ENCODE measurements at places on chromosomes 16 and 17. TPM values are rescaled to one million over a fixed set of nuclear protein-coding genes. Genes with fewer than 3 reads are reported as not detected.

Gene PSMD12
- total RNA-seq, result 46.9 TPM

Gene ITGAL
- total RNA-seq, result 657 TPM

Gene HAGHL
- total RNA-seq, result 17.2 TPM

Gene MAP2K6
- 16.5 TPM for total RNA-seq

Gene TAF15
- 232 TPM for total RNA-seq

Gene TNFSF13
- total RNA-seq, result 3.8 TPM

Gene SEC14L5
- not detected for total RNA-seq

Gene ACSM2A
- total RNA-seq, result not detected

Gene C16orf92
- not detected for total RNA-seq

- H3K27ac ChIP-seq, result no peak overlapping the region
- DNase-seq, result no peak
- H3K36me3 ChIP-seq, result no peaks in the 10 kb centered on the region
- H3K4me1 ChIP-seq, result no peaks in the 10 kb centered on the region
- H3K27me3 ChIP-seq, result no peaks in the 10 kb centered on the region
- H3K4me3 ChIP-seq, result no peak overlapping the region
Observed at GRCh38 chr16:80909720-80910119, 97.0 kb downstream of the CMC2 start.

DNA sequence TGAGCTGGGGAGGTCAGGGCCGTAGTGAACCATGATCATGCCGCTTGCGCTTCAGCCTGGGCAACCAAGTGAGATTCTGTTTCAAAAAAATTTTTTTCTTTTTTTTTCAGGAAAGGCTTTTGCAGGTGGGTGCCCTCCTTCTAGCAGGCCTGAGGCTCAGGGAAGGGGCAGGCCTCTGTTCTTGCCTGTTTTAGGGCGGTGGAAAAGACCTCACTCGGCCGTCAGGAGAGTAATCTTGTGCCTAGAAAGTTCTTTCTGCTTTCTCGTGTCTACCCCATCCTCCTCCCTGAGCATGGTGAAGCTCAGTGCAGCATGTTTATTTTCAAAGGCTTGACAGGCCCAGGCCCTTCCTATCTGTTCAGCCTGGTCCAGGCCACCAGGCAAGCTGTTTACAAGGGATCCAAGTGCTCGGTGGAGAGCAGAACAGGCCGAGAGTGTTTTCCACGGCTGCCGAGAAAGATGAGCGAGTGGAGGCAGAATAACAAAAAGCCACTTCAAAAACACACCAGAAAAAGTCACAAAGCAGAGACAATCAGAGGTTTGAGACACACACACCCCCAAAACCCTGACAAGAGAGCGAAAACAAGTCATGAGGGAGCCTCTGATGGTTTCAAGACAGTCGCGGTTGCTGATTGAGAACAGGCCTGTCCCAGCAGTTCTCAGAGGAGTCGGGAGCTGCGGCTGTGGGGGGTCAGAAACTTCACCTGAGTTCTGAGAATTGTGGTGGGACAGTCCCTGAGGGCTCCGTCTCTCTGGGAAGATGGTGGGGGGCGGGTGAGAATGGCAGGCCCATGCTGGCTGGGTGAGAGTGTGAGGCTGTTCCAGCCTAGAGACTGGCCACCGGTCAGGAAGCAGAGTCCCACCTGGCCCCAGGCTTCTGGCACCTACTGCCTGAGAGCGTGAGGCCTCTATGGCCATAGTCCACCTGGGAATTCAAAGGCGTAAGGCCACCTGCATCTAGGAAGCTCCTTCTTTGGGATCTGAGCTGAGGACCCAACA is 37.5 kb upstream of the CCR7 start:
- no peaks in the 10 kb centered on the region for H3K36me3 ChIP-seq
- H3K4me3 ChIP-seq, result peak overlapping the region; percentile 3
- H3K27me3 ChIP-seq, result no peaks in the 10 kb centered on the region
- peaks cover 100% of the 10 kb centered on the region for H3K4me1 ChIP-seq
- peak overlapping the region; percentile 97 for H3K27ac ChIP-seq

DNA sequence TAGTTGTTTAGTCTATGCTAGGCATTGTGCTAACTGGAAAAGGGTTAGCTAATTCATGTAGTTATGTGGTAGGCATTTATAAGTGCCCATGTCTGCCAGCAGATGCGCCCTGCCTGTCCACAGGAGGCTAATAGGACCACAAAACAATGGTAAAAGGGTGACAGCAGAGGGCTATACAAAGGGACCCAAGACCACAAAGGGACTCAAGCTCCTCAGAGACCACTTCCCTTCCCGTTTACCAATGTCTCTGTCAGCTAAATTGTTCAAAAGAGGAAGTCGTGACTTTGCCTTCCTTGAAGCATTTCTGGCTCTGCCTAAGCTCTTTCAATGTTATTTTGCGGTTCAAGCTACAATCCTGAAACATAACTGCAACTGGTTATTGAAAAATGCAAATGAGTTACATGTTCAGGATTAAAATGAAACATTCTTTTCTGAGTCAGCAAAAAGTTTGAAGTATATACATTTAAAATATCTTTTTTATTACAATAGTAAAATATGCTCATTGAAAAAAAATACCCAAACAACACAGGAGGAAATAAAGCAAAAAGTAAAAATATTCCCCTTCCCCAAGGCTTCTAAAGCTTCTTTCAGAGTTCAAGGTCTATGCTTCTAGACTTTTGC is 149.2 kb downstream of the MAF start:
- peaks cover 13% of the 10 kb centered on the region for H3K4me1 ChIP-seq
- no peak overlapping the region for H3K4me3 ChIP-seq
- no peak for DNase-seq
- H3K36me3 ChIP-seq, result no peaks in the 10 kb centered on the region
- H3K27me3 ChIP-seq, result no peaks in the 10 kb centered on the region

GRCh38 chr16:88784856-88785105 is 239 bp downstream of the PIEZO1 start:
- DNase-seq, result no peak
- peaks cover 52% of the 10 kb centered on the region for H3K4me1 ChIP-seq

GRCh38 chr17:19613979-19614378 is 34.6 kb upstream of the ALDH3A2 start:
- no peak overlapping the region for H3K4me3 ChIP-seq
- H3K27ac ChIP-seq, result no peak overlapping the region
- H3K27me3 ChIP-seq, result no peaks in the 10 kb centered on the region
- no peak for DNase-seq
- H3K36me3 ChIP-seq, result no peaks in the 10 kb centered on the region

DNA sequence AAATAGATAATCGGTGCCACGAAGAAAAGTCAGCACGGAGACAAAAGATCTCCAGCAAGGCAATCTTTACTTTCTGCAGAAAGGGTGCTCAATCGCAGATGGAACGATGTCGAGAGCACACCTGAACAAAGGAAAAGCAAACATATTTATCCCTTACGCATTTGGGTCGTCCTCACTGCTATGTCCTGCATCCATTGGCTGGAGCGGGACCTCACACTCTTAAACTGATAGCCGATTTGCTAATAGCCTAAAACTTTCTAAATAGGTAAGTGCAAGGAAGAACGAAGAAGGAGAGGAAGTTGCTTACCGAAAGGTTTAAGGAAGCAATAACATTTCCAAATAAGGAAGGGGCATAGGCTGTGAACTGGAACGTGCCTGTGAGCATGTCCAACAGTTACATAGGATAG is 1.2 kb upstream of the AKAP10 start:
- H3K27ac ChIP-seq, result peak overlapping the region; percentile 93
- no peak for DNase-seq
- no peaks in the 10 kb centered on the region for H3K36me3 ChIP-seq

DNA sequence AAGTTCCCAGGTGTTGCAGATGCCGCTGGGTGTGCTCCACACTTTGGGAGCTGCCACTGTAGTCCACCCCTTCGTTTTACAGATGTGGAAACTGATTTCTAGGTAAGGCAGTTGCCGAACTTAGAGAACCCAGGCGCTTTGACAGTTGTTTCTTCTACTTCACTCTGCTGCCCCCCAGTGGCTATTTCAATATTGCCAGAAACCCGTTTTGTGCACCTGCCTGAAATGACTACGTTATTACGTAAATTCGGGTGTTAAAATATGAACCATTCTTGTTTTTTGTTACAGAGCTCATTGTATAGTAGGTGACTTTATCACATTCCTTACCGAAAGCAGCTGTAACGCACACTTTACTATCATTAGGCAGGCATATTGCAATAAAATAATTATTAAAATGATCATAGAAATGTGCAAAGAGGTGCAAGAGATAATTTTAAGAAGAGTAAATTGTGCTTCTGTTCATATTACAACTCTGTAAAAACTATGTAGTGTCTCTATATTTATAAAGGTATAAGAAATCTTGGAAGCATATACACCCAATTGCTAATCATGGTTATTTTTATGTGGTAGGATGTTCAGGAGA is 44.9 kb downstream of the OTOA start:
- DNase-seq, result peak; percentile 84
- no peak overlapping the region for H3K4me3 ChIP-seq
- H3K36me3 ChIP-seq, result no peaks in the 10 kb centered on the region
- H3K27me3 ChIP-seq, result no peaks in the 10 kb centered on the region
- peaks cover 7% of the 10 kb centered on the region for H3K4me1 ChIP-seq

- DNase-seq, result no peak
- H3K36me3 ChIP-seq, result no peaks in the 10 kb centered on the region
- H3K27ac ChIP-seq, result no peak overlapping the region
Observed at GRCh38 chr16:79177018-79177417, 423.5 kb downstream of the MAF start.

DNA sequence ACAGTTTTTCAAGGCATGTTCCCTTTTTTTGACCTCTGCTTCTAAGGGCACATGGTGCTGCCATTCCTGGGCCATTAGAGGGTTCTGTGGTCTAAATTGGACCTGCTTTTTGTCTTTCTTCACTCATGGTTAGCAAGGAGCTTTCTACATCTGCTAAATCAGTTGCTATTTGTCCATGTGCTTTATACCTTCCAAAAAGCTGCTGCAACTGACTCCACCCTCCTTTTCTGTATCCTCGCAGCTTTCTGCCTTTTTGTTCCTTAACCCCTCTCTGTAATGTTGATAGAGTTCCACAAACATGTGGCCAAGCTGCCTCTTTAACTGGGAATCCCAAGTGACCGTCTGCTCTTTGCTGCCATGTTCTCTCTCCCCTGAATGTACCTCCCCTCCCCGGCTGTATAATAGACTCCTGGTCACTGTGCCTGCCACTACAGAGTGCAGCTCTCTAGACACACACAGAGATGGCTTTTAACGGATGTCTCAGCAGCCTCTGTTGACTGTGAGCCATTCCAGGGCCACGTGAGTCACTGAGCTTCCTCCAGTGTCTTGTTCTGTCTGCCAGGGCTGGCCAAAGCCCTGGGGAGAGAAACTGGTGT is 57.4 kb upstream of the TEKT3 start:
- no peak overlapping the region for H3K4me3 ChIP-seq
- H3K27me3 ChIP-seq, result no peaks in the 10 kb centered on the region
- no peak for DNase-seq

GRCh38 chr16:9798952-9799580 is 383.2 kb downstream of the GRIN2A start:
- no peaks in the 10 kb centered on the region for H3K36me3 ChIP-seq
- no peaks in the 10 kb centered on the region for H3K27me3 ChIP-seq
- H3K27ac ChIP-seq, result no peak overlapping the region
- no peak for DNase-seq
- H3K4me1 ChIP-seq, result no peaks in the 10 kb centered on the region

DNA sequence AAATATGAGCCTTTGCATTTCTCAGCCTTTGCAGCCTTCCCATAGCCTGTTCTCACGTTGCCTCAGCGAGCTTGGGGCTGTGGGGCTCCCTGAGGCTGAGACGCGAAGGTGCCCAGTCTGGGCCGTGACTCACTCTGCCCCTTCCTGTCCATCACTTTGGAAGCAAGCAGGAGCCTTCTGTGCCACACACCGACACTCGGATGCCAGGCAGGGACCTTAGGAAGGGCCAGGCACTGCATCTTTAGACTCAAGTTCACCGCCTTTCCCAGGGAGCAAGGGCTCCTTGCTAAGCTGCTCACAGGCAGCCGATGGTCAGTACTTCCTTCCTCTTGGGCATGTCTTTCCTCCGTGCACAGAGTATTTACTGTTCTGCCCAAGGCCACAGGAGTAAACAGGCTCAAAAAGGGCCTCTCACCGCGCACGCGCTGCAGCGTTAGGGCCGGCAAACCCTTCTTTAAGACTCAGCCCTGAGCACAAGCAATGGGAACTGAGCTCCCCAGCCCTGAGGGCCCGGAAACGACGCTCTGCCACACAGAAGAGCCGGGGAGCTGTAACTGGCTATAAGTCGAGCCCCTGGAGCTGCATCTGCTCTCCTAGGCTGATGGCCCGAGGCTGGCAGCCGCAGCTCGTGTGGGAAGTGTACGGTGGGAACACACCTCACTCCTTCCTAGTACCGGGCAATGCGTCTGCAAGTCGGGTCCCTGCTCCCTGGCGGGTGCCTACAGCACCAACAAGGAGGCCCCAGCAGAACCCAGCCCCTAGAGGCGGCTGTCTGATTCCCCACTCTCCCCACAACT is 7.2 kb downstream of the TIMM22 start:
- peaks cover 59% of the 10 kb centered on the region for H3K36me3 ChIP-seq
- no peak overlapping the region for H3K4me3 ChIP-seq
- no peak for DNase-seq
- H3K4me1 ChIP-seq, result no peaks in the 10 kb centered on the region
- no peak overlapping the region for H3K27ac ChIP-seq

DNA sequence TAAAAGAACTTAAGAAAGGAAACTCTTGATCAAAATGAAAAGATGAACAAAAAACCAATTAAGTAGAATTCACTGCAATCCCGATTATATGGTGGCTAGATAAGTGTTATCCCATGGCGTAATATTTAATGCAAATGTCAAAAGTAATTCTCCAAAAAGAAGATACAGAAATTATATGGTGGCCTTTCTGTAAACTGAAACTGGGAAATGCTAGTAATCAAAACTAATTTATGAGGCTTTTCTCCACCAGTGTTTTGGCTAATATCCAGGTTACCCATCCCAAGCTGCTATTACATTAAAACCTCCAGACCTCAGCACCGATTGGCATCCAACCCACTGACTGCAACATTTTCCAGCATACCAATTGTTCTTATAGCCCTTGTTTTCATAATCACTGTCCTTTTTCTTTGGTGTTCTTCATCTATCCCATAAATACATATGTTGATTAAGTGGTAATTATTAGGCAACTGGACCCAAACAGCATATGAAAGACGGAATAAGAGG is 77.2 kb upstream of the TNRC6A start:
- no peak overlapping the region for H3K27ac ChIP-seq
- H3K36me3 ChIP-seq, result no peaks in the 10 kb centered on the region
- H3K4me1 ChIP-seq, result no peaks in the 10 kb centered on the region
- no peaks in the 10 kb centered on the region for H3K27me3 ChIP-seq

Measured in CD4-positive, alpha-beta memory T cell (primary cell).